NCI-H460 (cell line): ENCODE measurements at places on chromosomes 6 and 20.

DNA sequence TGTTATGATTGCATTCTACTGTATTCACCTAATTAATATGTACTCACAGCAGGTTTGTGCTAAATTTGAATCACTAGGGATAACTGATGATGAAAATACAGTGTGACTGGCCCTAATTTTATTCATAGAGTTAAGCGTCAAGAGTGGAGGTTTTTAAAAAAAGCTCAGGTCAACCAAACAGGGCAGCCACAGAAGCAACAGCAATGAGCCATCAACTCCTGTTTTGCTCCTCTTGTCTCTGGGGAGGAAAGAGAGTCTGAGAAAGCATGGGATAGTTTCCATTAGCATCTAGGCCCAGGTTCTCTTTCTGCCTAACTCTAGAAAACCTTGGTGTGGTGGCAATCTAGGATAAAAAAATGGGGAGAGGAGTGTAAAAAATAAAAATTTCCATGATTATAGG is 122.1 kb downstream of the OGFRL1 start:
- DNase-seq = no peak

DNA sequence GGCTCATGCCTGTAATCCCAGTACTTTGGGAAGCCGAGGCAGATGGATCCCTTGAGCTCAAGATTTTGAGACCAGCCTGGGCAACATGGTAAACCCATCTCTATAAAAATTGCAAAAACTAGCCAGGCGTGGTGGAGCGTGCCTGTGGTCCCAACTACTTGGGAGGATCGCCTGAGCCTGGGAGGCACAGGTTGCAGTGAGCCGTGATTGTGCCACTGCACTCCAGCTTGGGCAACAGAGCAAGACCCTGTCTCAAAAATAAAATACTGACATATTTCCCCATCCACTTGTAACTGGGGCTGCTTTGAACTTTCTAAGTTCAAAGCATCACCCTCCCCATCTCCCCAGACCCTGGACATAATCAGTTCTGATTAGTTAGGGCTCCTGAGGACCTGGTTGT is 7.2 kb upstream of the MMP9 start:
- no peak for DNase-seq

GRCh38 chr6:139060332-139060731 is 31.8 kb downstream of the ABRACL start:
- DNase-seq = no peak

DNA sequence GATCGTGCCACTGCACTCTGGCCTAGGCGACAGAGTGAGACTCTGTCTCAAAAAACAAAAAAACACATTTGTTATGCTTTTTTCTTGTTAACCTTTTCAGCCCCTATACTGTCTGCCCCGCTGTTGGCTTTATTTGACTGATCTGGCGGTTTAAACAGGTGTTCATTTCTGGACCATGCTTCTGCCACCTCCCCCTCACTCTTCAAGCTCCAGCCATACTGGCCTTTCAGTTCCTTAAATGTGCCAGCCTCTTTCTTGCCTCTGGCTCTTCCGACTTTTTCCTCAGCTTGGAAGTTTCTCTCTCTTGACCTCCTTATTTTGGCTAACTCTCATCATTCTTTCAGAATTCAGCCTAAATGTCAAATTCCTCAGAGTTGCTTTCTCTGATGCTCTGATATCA is 35.2 kb upstream of the TXLNB start:
- DNase-seq = no peak
